Aorta (tissue), 5 donors: ENCODE measurements at places on chromosomes 16 and 17. TPM values are rescaled to one million over a fixed set of nuclear protein-coding genes. Genes with fewer than 3 reads are reported as not detected.
A peak's percentile ranks its signal among the peaks of the same experiment; 100 is the strongest.

- peak; percentile 81 for DNase-seq
- no peaks in the 10 kb centered on the region for H3K36me3 ChIP-seq
- no peaks in the 10 kb centered on the region for H3K4me1 ChIP-seq
- H3K4me3 ChIP-seq: no peak overlapping the region
- H3K27ac ChIP-seq: no peak overlapping the region
These were observed 10.2 kb downstream of the CLUH start for GRCh38 chr17:2701161-2701995.

GRCh38 chr17:37039269-37039668 is 90.5 kb downstream of the AATF start:
- H3K4me3 ChIP-seq: no peak overlapping the region
- no peaks in the 10 kb centered on the region for H3K4me1 ChIP-seq
- H3K27ac ChIP-seq: no peak overlapping the region
- no peaks in the 10 kb centered on the region for H3K36me3 ChIP-seq
- DNase-seq: no peak

GRCh38 chr17:37211136-37211535 is 164.6 kb upstream of the C17orf78 start:
- no peaks in the 10 kb centered on the region for H3K4me1 ChIP-seq
- DNase-seq: no peak
- H3K4me3 ChIP-seq: no peak overlapping the region
- peaks cover 21% of the 10 kb centered on the region for H3K36me3 ChIP-seq
- no peak overlapping the region for H3K27ac ChIP-seq

DNA sequence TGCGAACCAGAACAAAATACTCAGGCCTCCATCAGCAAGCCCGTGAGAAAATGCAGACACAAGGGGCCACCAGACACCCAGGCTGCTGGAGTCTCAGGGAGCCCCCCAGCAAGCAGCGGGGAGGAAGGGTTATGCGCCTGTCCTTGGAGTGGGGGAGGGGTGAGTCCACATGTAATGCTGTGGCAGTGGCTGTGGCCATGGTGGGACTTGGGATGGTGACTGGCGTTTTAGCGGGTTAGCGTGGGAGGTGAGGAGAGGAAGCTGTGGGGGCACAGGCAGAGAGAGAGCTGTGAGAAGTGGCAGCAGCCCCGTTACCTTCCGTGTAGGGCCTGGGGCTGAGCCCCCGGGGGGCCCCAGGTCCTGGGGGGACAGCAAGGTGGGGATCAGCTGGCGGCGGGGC is 58.3 kb downstream of the SRCIN1 start:
- no peaks in the 10 kb centered on the region for H3K4me1 ChIP-seq
- no peaks in the 10 kb centered on the region for H3K36me3 ChIP-seq
- no peak for DNase-seq
- H3K4me3 ChIP-seq: no peak overlapping the region
- no peak overlapping the region for H3K27ac ChIP-seq

- H3K27me3 ChIP-seq: no peaks in the 10 kb centered on the region
- H3K4me3 ChIP-seq: no peak overlapping the region
- H3K27ac ChIP-seq: peak overlapping the region; percentile 17
- H3K36me3 ChIP-seq: no peaks in the 10 kb centered on the region
- peak; percentile 61 for DNase-seq
These were observed 90.0 kb downstream of the ELAC2 start for GRCh38 chr17:12927541-12928425.

Gene SLC47A1
- polyA plus RNA-seq: 5.9 TPM

Gene SDK2
- 0.15 TPM for polyA plus RNA-seq

DNA sequence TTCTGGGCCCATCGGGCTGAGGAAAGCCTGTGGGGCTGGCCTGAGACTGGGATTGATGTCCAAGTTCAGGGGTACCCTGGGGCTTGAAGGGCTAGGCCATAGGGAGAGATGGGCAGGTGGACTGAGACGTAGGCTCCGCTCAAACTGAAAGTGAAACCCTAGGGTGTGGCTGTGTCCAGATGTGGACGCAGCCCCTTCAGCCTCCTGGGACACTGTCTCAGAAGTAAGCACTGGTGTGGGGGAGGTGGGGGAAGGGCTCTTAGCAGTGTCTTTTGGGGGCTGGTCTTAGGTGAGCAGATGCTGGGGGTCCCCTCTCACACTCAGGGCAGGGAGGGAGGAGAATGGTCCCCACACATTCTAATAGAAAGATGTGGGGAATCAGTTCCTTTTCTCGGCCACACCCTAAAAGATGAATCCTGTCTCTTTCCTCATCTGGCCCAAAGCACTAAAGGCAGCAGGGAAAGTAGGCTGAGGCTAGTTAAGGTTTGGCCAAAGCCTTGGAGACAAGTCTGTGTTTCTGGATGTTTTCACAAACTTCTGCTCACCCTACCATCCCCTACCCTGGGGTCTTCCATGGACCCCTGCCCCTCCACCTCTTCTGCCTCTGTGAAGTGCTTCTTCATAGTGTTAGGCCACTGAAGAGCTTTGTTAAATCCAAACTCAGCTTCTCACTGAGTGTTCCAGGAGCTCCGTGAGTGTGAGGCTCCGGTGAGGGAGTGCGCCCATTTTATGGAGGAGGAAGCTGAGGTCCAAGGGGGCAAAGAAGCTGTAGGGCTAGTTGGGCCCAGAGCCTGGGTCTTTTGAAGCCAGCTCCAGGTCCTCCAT is 5.6 kb downstream of the FMNL1 start:
- DNase-seq: no peak
- H3K36me3 ChIP-seq: no peaks in the 10 kb centered on the region
- H3K27ac ChIP-seq: no peak overlapping the region
- no peak overlapping the region for H3K4me3 ChIP-seq
- no peaks in the 10 kb centered on the region for H3K4me1 ChIP-seq
- H3K27me3 ChIP-seq: no peaks in the 10 kb centered on the region

Gene USP43
- polyA plus RNA-seq: not detected
